AG04450 (cell line): ENCODE measurements at places on chromosomes 1 and 21. TPM values are rescaled to one million over a fixed set of nuclear protein-coding genes. Genes with fewer than 3 reads are reported as not detected.

DNA sequence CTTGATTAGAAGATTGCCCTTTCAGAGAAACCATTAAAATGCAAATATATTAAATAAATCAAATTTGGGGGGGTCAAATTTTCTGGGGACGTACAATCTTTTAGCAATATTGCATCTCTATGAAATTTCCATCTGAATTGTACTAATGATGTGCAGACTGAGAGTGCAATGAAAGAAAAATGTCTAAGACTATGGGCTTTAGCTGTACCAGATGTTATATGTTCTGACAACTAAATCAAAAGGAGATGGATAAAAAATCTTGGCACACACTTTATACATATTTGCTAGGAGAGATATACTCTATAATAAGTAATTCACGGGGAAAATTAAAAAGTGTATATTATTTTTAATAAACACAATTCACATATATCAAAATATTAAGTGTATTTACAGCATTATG is 13.0 kb upstream of the PLPPR5 start:
- DNase-seq, result no peak

- DNase-seq, result no peak
Measured at GRCh38 chr1:176899321-176899720, 265.2 kb downstream of the ASTN1 start.

DNA sequence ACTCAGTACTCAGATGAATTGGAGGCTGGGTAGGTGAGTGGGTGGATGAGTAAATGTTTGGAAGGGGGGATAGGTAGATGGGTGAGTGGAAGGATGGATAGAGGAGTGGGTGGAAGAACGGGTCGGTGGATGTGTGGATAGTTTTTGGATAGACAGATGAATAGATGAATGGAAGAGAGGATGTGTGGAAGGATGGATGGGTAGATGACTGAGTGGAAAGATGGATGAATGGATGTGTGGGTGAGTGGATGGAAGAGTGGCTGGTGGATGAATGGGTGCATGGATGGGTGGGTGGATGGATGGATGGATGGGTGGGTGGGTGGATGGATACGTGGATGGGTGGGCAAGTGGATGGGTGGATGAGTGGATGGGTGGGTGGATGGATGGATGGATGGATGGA is 3.7 kb downstream of the SLC45A1 start:
- no peak for DNase-seq

Gene SCP2
- polyA plus RNA-seq, result 164 and 278 TPM in 2 replicates

Gene SPRTN
- polyA plus RNA-seq, result 10.5 and 12.6 TPM in 2 replicates

DNA sequence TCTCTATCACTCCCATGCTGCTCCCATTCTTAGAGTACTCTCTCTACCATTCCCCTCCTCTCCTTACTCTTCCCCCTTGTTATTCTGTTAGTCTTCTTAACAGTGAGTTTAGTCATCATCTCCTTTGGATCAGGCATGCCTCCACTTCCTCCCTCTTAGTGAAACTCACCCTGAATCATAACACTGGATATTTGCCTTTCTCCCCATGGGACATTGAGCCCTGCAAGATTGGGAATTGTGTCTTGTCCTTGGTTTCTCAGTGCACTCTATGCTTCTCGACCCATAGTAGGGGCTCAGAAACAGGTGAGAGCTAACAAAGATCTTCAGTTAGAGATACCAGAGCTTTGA is 68.3 kb upstream of the GCLM start:
- DNase-seq, result no peak

Gene TIE1
- polyA plus RNA-seq, result 0.76 and 1.3 TPM in 2 replicates

GRCh38 chr1:118388301-118388959 is 203.4 kb upstream of the SPAG17 start:
- no peak for DNase-seq

Gene BMP8B
- polyA plus RNA-seq, result not detected in 2 replicates

DNA sequence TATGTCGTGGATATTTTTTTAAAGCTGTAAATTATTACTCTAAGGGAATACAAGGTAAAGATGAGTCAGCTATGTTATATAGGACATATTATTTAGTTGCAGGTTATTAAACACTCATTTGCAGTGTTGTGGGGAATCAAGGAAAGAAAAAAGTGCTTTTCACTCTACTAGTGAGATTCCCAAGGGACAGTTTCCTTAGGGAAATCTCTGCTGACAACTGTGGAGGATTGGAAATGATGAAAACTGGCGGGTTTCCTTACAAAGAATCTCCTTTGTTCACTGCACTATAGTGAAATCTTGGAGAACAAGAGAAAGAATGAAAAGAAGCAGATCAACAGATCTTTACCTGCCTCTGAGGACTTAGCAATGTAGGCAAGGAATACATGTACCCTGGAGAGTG is 24.5 kb upstream of the TRIM45 start:
- no peak for DNase-seq

- DNase-seq, result no peak
Measured at GRCh38 chr1:215768303-215768702, 201.2 kb downstream of the KCTD3 start.

- no peak for DNase-seq
Measured at GRCh38 chr1:7650801-7651200, 120.3 kb upstream of the VAMP3 start.

DNA sequence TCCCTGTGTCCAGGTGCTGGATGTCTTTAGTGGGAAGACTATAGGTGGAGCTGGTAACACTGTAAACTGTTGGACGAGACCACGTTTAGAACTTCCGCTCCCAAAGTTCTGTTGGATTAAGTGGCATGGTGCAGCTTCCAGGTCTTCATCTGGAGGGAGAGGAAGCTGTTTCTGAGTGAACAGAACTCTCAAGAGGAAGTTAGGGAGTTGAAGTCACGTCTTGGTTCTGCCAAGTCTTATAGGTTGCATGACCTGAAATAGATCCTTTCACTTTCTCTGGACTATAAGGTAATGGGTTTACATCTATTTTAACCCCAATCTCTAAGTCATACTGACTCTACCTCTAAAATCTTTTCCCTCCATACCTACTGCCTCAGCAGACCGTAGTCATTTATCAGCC is 97.4 kb upstream of the TNR start:
- no peak for DNase-seq

- DNase-seq, result no peak
Measured at GRCh38 chr1:93591676-93592550, 89.7 kb downstream of the BCAR3 start.

DNA sequence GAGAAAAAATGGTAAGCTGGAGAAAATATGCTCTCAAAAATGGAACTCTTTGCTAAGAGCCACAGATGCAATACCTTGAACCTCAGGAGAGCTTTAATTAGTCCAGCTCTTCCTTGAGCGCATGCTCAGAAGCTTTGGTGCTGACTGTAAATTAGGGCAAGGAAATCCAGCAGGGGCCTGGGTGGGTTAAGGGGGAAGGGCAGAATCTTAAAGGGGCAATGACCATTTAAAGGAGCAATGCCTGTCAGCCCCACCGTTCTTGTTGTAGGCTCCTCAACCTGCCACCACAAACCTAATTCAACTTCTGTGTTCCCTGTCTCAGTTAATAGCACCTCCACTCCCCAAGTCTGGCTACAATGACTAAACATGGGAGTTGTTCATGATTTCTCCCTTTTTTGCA is 6.8 kb upstream of the SLC22A15 start:
- no peak for DNase-seq

GRCh38 chr1:205168291-205168690 is 43.2 kb downstream of the DSTYK start:
- no peak for DNase-seq

DNA sequence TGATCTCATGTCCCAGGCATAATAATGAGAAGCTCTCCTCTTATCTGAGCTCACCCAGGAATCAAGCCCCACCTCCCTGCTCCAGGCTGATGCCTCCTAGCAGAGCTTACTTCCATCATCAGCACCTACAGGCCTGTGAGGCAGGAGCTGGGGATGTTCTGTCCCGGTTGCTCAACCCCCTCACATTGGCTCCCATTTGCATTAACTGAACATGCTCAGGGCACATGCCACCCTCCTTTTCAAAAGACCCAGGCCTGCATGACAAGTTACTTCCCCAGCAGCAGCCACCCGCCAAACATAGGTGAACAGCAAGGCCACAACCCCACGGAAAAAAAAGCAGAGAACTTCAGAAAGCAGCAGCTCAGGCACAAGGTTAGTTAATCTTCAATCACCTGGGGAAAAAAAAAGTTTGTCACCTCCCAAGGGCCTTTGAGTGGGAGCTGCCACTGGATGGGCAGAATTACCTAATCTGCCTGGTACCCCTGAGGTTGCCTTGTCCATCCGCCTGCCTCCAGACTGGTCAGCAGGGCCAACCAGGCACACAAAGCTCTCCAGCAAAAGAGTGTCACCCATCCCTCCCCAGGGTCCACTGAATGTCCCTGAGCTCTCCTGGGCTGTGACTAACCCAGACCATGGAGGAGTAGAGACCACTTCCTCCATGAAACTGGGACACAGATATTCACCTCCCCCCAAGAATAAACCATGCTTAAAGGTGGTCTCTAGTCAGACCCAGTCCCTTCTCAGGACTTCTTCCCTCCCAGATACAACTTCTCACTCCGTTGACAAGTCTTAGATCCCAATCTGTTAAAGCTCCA is 4.4 kb downstream of the KCNN3 start:
- DNase-seq, result no peak

DNA sequence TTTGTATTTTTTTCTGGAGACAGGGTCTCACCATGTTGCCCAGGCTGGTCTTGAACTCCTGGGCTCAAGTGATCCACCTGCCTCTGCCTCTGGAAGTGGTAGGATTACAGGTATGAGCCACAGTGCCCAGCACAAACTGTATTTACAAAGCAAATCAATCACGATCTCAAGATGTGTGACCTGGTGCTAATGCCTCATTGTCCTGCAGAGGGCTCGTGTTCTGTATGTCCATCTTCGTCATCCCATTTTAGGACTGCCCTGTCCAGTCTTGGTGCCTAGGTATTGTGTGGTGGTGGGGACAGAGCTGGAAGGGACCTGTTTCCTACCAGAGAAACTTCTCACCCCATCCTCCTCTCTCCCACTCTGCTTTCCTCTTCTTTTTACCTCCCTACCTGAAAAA is 20.2 kb downstream of the PROK1 start:
- no peak for DNase-seq

GRCh38 chr1:245997471-245998258 is 509.4 kb downstream of the SMYD3 start:
- no peak for DNase-seq

Gene GSTM5
- polyA plus RNA-seq, result 11.6 and 12.5 TPM in 2 replicates

DNA sequence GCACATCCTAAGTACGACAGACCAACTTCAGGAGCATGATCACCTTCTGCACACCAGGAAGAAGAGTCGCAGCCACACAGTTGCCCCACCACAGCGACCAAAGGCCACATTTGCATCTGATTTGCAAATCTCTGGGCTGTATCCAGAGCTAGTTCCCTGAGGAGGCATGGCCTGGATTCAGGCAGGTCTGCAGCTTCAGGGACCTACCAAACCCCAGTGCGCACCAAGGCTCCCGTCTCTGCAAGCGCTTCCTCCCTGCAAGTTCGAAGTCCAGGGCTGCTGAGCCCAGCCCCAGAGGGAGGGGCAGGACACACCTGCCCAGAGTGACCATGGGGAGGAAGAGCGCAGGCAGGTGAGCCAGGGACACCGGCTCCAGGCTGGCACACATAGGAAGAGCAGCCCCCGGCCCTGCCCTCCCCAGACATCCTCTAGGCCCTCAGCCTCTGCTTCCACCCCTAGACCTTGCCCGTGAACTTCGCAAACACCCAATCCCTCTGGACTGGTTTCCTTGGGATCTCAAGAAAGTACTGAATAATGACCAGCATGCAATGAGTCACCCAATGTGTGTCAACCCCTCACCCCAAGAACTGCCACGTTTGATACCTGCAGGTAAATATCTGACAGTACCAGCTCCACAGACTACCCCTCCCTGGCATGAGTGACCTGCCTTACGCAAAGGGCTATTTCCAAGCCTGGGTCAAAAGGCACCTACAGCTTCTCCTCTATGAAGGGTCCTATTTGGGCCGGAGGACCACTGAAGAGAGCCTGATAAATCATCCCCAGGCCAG is 36.8 kb downstream of the CASZ1 start:
- no peak for DNase-seq

- no peak for DNase-seq
Measured at GRCh38 chr1:161307230-161307768, 2.5 kb downstream of the MPZ start.

Gene NFIA
- 3.0 and 3.9 TPM in 2 replicates for polyA plus RNA-seq

DNA sequence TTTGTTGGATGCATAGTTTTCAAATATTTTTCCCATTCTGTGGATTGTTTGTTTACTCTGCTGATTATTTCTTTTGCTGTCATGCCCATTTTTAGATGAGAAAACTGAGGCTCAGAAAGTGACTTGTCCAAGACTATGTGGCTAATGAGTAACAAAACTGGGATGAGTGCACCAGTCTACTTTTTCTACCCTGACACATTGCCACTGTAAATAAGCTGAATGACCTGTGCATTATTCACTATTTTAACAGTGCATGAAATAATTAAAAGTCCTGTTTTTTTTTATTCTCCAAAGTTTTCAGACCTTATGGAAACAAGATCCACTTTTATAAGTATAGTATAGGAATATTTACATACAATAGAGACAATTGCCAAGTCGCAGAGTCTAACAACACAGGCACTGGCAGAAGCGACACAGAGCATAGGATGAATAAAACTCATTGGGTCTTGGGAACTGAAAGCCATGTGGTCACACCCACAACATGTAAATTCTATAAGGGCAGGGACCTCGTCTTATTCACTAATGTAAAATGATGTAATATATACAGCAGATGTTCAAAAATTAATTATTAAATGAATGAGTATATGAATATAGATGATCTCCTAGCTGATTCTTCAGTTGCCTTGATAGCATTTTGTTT is 45.2 kb downstream of the HLX start:
- no peak for DNase-seq

DNA sequence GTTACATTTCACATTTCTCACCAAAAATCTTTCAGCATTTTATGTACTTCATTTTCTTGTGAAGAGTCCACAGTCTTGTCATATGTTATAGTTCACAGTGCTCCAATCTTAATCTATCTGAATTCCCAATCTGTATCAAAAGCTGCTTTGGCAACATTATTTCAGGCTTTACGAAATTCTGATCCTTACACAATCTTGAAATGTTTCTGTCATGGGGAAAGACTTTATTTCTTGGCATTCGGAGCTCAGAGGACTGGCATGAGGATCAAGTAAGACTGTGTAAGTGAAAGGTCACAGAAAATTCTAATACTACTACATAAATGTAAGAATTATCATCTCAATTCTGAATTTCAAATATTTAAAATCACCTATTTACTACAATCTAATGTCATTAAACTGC is 2.0 kb downstream of the USP33 start:
- no peak for DNase-seq

DNA sequence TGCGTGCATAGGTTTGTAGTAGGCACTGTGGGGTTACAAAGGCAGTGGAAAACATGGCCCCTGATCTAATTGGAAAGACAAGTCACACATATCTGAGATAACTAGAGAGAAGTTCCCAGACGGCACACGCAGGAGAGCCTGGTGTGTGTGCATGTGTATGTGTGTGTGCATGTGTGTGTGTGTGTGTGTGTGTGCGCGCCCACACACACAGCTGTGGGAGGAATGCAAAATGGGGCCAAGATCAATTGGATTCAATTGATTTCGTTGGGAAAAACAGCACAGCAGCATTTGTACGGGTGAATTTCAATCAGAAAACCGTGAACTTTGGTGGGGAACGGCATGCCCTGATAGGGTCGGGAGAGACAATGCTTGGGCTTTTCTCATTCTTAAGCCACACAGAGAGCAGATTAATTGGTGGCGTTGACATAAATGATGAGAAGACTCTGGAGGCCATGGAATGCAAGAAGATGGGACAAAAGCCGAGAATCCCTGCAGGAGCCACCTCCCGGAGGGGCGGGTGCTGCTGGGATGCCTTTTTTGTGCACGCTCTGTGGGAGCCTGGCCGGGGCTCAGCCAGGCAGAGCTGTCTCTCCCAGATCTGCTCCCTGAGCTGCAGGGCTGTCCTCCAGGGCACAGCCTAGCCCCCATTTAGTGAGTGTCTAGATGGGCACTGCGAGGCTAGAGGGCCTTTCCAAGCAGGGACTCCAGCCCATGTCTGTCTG is 322.0 kb downstream of the CAMTA1 start:
- DNase-seq, result no peak

Gene CD1B
- polyA plus RNA-seq, result not detected in 2 replicates
